ENCODE measurements at places on chromosomes 5 and 9.

GRCh38 chr9:76323490-76323889, 70.7 kb downstream of the RFK start:
- DNase-seq, result peak; percentile 5

DNA sequence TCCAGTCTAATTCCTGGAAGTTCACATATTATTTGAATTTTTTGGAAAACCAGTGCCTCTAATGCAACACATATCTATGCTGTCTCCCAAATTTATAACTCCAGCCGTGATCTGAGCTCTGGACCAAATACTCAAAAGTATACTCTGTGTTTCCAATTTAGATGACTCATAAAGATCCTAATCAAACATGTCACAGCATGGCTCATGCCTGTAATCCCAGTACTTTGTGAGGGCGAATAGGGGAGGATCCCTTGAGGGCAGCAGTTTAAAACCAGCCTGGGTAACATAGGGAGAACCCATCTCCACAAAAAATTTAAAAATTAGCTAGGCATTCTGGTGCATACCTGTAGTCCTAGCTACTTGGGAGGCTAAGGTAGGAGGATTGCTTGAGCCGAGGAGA, 388.0 kb downstream of the CDH12 start:
- no peak for DNase-seq

DNA sequence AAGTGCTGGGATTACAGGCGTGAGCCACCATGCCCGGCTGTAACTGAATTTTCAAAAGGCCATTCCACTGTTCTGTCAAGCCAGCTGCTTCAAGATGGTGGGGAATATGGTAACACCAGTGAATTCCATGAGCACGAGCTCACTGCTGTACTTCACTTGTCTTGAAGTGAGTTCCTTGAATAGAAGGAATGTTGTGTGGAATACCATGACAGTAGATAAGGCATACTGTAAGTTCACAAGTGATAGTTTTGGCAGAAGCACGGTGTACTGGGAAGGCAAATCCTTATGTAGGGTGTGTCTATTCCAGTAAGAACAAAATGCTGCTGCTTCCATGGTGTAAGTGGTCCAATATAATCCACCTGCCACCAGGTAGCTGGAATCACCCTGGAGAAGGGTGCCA, 6.6 kb upstream of the PRXL2C start:
- DNase-seq, result no peak

DNA sequence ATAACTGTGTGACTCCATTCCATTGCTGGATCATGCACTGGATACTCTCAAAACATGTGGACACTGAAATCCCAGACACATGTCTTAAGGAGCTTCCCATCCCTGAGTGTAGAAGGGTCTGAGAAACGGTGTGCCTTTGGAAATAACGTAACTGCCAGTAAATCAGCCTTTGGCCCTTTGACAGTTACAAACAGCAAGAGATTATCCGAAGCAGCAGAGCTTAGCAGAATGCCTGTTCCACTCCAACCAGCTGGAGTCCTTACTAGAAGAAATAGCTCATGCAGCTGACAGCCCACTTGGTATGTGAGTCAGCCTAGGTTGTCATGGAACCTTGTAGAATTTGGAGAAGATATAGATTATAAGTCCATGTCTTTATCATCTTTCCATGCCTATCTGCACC, 7.0 kb downstream of the TMEM252 start:
- no peak for DNase-seq

DNA sequence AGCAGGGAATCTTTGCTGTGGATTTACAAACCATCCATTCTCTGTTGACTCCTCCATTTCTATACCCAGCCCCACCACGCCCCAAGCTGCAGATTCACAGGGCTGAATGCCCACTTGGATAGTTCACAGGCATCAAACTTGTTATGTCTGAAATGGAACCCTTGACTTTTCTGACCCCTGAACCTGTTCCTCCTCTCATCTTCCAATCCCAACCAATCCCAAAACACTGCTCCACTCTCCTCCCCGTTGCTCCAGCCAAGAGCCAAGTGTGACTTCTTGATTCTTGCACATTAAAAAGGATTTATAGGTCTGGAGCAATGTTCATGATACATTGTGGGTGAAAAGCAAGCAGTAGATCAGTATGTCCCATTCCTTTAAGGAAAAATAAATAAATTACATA, 145.6 kb downstream of the DAB2IP start:
- DNase-seq, result no peak

- no peak for DNase-seq
These were observed 516.1 kb downstream of the NTRK2 start for GRCh38 chr9:85185486-85186217.

GRCh38 chr5:38596981-38597380, 40.5 kb upstream of the LIFR start:
- no peak for DNase-seq
